ENCODE measurements at places on chromosomes 5 and 9.

GRCh38 chr5:79518718-79519117 is 4.8 kb upstream of the HOMER1 start:
- no peak for DNase-seq

- no peak for DNase-seq
Observed at GRCh38 chr9:78486661-78487060, 189.7 kb downstream of the PSAT1 start.

DNA sequence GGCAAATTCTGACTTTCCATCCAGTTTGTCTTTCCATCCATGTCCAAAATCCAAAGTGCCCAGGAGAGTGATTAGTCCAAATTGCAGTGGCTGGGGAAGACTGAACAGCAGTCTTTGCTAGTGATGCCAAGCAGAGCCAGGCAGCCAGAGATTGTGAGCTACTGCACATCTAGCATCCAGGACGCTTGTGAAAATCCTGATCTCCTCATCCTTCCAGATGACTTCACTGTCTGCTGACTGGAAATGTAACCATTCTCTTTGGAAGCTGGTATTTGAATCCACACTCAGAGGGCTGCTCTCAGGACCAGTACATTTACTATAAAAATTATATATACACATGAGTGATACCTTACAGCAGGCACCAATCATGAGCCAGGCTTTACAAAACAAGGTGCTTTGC is 49.6 kb downstream of the MACROH2A1 start:
- no peak for DNase-seq

GRCh38 chr9:115216873-115217272 is 98.9 kb upstream of the TNC start:
- no peak for DNase-seq

GRCh38 chr9:127187231-127187956 is 65.0 kb upstream of the ANGPTL2 start:
- DNase-seq, result no peak

GRCh38 chr9:84381508-84381907 is 41.0 kb upstream of the SLC28A3 start:
- no peak for DNase-seq

Measured in CD4-positive, alpha-beta T cell treated with Interleukin-12 subunit alpha and Interleukin-12 subunit beta, for 1 hour (primary cell).